CD4-positive, alpha-beta T cell treated with Interleukin-10 for 1 hour (primary cell): ENCODE measurements at places on chromosomes 5 and 9.
A peak's percentile ranks its signal among the peaks of the same experiment; 100 is the strongest.

- DNase-seq = no peak
Measured at GRCh38 chr5:3600106-3601060, 4.8 kb downstream of the IRX1 start.

GRCh38 chr5:90440644-90441043 lies 31.1 kb upstream of the CETN3 start:
- DNase-seq = no peak

GRCh38 chr5:8641786-8642505 lies 773.0 kb downstream of the MTRR start:
- no peak for DNase-seq

DNA sequence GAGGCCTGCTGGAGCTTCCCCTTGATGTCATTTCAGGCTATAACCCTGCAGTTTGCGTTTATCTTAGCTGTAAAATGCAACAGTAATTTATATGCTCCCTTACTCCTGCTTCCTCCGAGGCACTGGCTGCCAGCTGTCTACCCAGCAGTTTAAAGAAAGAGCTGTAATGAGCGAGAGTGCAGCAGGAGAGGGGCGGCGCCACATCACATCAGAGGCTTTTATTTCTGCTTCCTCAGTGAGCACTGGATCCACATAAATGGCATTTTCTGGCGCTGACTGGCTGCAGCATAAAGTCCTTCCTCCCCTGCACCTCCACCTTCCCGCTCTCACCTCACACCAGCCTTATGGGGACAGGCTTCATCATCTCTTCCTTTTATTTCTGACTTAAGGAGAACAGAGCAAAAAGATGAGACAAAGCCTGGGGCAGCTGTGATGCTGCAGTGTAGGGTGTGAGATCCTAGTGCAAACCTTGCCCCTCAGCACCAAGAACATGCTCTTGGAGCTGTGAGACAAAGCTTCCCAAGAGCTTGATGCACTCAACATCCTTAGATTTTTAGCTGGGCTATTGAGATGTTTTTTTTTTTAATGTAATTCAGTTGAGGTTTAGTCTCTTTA lies 829.6 kb upstream of the ZNF608 start:
- no peak for DNase-seq

DNA sequence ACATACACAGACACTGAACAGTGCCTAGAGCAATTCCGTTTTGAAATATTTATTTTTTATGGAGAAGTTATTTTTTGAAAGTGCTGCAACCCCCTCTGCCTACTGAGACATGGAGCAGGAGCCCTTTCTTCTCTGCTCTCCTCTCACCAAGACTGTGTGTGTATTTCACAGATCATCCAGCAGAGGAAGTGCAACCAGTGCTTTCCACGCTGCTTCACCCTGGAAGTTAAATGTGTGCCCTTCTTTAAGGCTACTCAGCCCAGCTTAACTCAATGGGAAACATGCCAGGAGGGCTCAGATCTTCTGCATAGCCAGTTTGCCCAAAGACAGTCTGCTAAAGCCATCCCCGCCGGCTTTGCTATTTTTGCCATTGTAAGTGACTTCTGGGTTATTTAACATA lies 606.3 kb downstream of the TLE1 start:
- no peak for DNase-seq

DNA sequence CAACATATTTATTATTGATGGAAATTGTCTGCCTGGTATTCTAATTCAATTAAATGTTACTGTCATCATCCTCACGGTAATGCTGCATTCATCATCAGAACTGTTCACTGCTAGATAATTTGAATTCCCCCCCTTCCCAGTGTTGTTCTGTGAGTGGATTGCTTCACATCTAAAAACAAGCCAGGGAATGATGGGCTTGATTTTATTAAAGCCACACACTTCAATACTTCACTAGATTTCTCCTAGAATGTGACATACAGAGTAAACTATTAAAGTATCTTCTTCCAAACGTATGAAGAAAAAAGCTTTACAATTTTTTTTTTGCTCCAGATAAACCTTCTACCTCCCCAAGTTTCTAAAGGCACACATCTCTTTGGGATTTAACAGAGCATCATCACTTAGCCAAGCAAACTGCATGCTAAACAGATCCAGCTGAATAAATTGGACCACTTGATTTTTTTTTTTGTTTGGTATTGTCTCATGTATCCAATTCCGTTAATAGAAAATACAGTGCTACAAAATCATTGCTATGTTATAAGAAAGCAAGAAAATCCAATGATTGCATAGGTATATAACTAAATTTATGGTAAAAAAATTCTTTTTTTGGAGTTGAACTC lies 692.4 kb downstream of the MTRR start:
- DNase-seq = no peak

DNA sequence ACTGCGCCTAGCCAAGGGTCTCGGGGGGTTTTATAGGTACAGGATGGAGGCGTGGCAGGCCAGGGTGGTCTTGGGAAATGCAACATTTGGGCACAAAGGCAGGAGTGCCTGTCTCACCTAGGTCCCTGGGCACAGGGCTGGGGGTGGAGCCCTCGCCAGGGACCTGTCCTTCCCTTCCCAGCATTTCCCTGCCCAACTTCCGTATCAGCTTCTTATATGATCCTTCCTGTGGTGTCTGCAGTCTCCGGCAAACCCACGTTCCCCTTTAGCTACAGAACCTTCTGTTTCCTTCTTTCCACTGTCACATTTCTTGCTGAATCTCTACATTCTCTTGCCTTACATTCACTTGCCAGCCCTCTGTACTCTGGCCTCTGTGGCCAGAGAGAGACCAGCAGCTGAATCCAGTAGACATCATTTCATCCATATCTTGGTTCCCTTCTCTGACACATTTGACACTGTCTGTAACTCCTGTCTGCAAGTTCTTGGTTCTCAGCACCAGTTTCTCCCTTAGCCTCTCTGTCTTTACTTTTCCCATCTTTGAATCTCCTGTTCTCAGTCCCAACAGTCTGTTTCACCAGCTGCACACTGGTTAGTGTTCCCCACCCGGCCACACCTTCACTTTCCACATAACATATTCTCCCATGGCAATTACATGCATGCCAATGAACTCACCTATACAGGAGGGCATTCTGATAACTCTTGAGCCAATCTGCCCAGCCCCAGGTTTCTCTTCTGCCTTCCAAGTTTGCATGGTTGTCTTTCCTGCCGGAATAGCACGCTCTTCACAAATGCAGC lies 134.7 kb upstream of the ZNF608 start:
- DNase-seq = no peak

DNA sequence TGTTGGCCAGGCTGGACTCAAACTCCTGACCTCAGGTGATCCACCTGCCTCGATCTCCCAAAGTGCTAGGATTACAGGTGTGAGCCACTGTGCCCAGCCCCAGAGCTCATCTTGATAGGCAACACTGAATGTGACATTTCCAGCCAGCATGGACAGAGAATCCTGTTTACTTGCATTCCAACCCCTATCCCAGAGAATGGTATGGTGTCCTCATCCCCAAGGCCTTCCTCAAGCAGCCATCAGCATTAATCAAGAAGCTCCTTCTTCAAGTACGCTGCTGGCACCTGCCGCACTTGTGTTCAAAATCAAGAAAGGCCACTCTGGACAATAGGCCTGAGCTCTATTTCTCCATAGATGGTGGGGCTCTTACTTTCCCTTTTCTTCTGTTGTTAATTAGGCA lies 40.2 kb downstream of the STARD4 start:
- no peak for DNase-seq

DNA sequence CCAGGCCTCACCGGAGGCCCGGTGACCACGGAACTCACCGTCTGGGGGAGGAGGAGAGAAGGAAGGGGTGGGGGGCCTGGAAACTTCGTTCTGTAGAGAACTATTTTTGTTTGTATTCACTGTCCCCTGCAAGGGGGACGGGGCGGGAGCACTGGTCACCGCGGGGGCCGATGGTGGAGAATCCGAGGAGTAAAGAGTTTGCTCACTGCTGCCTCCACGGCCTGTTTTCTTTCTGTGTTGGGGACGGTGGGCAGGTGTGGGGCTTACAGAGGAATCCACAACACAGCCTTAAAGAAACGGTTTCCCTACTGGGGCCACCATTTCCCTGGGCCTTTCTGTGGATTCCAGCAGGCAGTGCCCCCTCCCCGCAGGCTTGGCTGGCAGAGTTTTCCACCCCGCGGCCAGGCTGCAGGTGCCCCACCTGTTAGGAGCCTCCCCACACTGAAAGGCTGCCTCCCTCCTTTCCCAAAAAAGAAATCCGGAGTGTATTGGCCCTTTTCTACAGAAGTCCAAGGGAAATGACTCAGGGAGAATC lies 80.8 kb downstream of the NTNG2 start:
- DNase-seq = no peak

DNA sequence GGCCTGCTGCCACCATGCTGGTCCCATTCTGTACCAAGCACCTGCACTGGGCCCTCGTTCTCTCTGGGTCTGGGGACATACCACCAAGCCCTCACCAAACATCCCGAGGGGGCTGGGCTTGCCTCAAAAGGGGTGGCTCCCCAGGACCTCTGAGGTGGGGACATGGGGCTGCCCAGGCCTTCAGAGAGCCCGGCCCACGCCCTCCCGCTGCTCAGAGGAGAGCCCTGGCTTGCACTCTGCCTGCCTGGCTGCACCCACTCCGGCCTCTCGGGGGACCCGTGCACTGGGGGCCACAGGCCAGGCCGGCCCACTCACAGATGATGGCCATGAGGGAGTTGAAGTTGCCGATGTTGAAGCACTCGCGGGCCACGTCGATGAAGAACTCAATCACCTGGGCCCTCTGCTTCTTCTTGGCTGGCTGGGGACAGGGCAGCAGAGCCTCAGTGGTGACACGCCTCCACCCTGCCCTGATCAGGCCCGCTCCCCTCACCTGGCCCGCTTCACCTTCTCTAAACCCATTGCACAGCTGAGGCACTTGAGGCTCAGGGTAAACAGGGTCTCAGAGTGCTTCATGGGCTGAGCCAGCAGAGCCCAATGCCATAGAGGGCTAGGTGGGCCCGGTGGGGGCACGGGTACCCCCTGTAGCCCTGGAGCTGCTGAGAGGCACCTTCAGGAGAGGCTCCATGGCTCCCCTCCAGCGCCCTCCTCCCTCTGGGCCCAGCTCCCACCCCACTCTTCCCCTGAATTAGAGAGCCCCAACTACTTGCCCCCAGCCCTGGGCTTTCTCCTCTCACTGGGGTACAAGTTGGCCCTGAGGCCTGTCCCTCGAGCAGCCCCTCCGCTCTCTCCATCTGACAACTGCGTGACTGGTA lies 47.7 kb upstream of the RNF130 start:
- no peak for DNase-seq

GRCh38 chr9:20209391-20210340 lies 412.6 kb downstream of the MLLT3 start:
- DNase-seq = peak; percentile 29

GRCh38 chr5:79973511-79973910 lies 17.6 kb downstream of the MTX3 start:
- DNase-seq = no peak

DNA sequence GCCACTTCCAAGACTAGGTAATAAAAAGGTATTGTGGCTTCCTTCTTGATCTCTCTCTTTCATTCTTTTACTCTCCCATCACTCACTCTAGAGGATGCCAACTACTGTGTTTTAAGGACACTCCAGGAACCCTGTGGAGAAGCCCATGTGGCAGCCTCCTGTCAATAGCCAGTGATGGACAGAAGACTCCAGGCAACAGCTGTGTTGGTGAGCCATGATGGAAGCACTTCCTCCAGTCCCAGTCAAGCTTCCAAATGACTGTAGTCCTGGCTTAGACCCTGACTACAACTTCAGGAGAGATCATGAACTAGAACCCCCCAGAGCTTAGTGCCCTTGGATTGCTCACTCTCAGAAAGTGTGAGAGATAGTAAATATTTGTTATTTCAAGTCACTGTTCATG lies 123.9 kb downstream of the PPP2R2B start:
- no peak for DNase-seq

GRCh38 chr9:133362359-133363044 lies 6.2 kb downstream of the SURF2 start:
- DNase-seq = no peak

GRCh38 chr9:81718244-81718643 lies 28.9 kb upstream of the TLE1 start:
- no peak for DNase-seq

DNA sequence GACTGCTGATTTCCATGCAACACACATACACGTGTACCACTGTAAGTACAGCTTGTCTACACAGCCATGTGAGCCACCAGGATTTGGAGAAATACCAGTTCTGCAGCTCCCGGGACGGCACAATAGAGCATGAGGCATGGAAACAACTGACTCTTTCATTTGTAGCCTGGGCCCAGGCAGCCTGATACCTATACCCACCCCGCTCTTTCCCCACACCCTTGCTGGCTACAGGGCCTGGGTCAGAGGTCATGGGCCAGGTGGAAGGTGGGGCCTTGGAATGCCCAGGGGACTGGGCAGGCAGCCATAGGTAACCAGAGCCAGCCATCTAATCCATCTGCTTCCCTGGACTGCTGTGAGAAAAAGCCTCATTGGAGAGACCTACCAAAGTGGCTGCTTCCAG lies 39.0 kb upstream of the ZSWIM6 start:
- DNase-seq = no peak

- no peak for DNase-seq
Measured at GRCh38 chr9:28332648-28333047, 759.4 kb upstream of the C9orf72 start.

- DNase-seq = no peak
Measured at GRCh38 chr9:78791779-78792178, 494.9 kb downstream of the PSAT1 start.

GRCh38 chr5:180632768-180633167 lies 16.6 kb downstream of the FLT4 start:
- no peak for DNase-seq

GRCh38 chr5:117189784-117190183 lies 615.2 kb upstream of the SEMA6A start:
- no peak for DNase-seq

- DNase-seq = no peak
Measured at GRCh38 chr5:78001197-78001596, 225.1 kb upstream of the TBCA start.

GRCh38 chr5:73853091-73853490 lies 227.1 kb downstream of the ARHGEF28 start:
- no peak for DNase-seq

- no peak for DNase-seq
Measured at GRCh38 chr5:167755420-167755819, 536.0 kb upstream of the WWC1 start.

DNA sequence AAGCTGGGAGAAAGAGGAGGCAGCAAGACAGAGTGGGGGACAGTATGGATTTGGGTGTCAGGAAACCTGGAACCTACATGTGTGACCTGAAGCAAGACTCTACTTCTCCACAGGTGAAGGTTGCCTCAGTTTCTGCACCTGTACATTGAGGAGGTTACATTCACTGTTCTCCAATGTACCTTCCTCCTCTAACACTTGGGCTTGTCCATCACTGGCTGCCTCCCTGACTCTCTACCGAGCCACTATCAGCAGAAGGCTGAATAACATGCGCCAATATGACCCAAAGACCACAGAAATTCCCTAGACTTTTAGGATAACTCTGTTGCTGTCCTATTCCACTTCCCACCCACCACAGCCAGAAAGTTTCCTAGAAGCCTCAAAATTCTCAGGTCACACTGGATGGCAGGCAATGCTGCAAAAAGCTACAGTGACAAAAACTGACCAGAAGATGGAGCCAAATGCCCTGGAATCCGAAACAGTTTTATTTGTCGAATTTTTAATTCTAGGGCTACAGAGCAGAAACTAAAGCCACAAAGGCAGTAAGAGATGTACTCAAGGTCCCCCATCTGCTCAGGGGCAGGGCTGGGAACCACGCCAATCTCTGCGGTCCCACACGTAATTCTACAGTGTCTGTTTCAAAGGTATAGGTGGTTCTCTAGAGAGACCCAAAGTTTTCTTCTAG lies 64.4 kb downstream of the FAM114A2 start:
- DNase-seq = peak; percentile 45
